ENCODE measurements at places on chromosomes 4 and X.

GRCh38 chrX:135974279-135974856, 580 bp upstream of the MMGT1 start:
- no peak for DNase-seq

GRCh38 chr4:48575964-48576363, 85.9 kb downstream of the ZAR1 start:
- DNase-seq: no peak

DNA sequence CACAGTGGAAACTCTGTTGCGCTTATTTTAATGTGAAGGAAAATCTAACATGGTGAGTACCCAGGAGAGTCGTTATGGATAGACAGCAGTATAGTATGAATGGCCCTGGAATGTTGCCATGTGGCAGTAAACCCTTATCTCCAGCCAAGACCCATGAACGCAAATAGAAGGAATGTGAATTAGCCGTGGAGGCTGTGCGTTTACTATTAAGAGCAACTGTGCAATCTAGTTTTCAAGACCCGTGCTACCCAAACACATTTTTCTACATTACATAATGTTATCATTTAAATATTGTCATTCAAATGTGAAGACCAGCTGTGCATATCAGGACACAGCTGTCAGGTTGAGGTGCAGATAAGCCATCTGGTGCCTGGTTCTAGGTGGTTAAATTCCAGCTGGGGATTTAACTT, 13.3 kb upstream of the AGA start:
- DNase-seq: no peak

DNA sequence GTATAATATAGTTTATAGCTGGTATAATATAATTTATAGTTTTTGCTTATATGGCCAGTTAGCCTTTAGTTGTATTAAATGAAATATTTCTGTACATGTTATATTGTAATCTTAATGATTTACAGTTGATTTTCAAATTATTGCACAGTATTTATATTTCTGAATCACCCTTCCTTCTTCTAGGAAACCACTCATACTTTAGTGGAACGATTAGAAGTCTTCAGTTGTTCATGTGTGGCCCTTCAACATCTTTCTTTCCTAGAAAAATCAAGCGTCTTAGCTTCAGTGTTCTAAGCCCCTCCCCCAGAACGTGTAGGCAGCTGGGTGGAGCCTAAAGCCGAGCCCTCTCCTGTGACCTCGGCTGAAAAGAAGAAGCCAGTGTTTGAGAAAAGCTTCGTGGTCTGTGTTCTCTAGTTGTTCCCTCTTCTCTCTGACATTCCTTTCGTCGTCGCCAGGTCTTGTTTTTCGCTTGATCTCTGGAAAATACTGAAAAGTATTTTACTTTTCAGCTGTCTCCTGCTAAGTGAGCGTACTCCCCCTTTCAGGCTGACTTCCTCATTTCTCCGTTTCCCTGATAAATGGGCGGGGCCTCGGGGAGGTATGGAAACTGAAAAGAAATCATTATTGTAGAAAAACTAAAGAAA, at the start of gene C4orf33:
Gene C4orf33 (plus strand): TSS at position 342 of the 644 bp plus-strand sequence. CDS start 6,459 bp downstream, outside the sequence.
- peak; percentile 81 for DNase-seq

DNA sequence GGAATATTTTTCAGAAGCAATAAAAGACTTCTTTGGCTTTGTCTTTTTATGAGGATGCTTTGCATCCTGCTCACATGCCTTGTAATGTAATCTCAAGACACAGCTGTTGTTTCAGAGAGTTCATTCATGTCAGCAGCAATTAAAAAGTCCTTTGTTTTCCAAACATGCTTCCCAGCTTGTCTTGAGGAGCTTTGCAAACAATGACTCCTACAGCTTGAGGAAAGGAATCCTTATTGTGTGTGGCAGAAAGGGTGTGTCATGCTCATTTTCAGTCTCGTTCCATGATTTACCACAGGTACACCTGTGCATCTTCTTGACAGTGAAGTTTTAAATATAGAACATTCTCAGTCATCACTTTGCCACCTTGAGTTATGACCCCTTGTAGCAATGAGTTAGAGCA, 139.2 kb upstream of the AADAT start:
- DNase-seq: no peak

- DNase-seq: no peak
Measured at GRCh38 chrX:111254896-111255693, 15.2 kb downstream of the CAPN6 start.

DNA sequence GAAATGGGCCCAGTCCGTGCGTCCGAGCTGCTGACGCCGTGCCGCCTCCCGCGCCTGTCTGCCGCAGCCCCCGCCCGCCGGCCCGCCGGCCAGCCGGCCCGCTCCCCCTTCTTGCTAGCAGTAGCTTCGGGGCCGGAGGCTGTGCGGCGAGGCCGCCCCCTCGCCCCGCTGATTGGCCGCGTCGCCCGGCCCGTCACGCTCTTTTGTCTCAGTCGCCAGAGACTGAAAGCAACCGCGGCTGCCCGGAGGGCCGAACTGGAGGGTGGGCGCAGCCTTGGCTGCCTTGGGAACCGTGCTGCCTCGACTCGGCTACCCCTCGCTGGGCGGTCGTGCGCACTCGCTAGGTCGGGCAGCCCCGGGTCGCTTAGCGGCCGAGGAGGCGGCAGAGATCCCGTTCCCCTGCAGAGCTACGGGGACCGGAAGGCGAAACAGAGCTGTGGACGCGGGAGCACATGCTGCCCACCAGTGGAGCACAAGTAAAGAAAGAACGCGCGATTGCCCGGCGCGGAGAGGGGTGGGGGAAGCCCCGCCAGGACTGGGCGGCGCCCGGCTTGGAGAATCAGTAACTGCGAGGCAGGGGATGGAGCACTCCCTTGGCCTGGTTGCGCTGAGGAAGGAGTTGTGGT, at the start of gene ZCCHC18:
Gene ZCCHC18 (plus strand): TSS at position 198 of the 626 bp plus-strand sequence. CDS start 1,589 bp downstream, outside the sequence.
- no peak for DNase-seq

DNA sequence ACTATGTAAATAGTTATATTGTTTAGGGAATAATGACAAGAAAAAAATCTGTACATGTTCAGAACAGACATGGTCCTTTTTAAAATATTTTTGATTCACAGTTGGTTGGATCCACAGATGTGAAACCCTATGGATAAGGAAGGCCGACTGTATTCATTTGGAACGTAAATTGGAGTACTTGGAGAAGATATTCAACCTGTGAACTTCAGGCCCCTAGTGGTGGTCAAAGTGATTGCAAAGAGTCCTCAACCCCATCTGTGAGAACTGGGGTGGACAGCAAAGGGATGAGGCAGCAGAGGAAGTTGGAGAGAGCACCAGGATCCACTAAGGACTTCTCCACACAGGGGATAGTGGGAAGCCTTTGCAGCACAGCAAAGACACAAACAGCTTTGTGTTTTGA, 6.2 kb upstream of the CXCL13 start:
- DNase-seq: peak; percentile 23

DNA sequence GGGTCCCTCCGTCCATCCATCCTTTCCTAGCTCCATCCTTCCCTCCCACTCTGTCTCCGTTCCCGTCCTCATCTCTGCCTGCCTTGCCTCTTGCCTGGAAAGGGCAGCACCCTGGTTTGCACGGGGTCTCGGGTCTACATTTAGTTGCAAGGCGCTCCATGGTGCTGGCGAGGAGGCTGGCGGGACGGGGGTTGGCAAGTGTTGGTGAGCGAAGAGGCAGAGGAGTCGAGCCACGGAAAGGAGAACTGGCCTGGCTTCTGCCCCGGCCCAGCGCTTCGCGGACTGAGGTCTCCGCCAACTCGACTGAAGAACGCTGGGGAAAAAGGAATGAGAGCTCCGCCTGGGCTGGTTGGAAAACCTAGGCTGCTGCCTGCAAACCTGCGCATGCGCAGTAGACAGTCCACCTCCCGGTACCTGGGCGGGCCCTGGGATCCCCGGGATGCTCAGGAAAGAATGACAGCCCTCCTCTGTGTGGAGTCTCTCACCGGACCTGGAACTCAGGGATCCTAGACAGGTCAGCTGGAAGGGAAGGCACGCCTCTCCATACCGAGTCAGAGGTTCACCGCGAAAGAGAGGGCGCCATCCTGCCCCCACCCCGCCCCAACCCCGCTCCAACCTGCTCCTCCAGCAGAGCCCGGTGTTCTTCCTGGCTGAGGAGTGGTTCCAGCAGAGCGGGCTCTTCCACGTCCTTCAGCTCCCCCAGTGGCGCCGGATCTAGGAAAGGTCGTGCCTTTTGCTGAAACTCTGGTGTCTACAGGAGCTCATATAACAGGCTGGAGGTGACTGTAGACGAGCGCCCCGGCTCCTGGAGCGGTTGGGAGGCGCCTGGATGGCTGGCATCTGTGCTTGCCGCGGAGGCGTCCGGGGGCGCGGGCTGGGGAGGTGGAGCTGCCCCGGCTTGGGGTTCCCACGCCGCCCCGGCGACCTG, 6.0 kb downstream of the FRG2 start:
- no peak for DNase-seq

- DNase-seq: no peak
Measured at GRCh38 chr4:142095886-142096605, 459.7 kb downstream of the IL15 start.

All from AML-193 (cell line).